CD4-positive, alpha-beta memory T cell (primary cell): ENCODE measurements at places on chromosomes 2 and 18.

- no peak overlapping the region for H3K27ac ChIP-seq
- H3K4me3 ChIP-seq: no peak overlapping the region
- no peaks in the 10 kb centered on the region for H3K27me3 ChIP-seq
- H3K36me3 ChIP-seq: no peaks in the 10 kb centered on the region
- DNase-seq: no peak
- H3K4me1 ChIP-seq: no peaks in the 10 kb centered on the region
Measured at GRCh38 chr2:48174503-48174902, 268.2 kb upstream of the FBXO11 start.

- no peaks in the 10 kb centered on the region for H3K27me3 ChIP-seq
- H3K4me3 ChIP-seq: no peak overlapping the region
- DNase-seq: no peak
- peaks cover 62% of the 10 kb centered on the region for H3K36me3 ChIP-seq
- H3K4me1 ChIP-seq: no peaks in the 10 kb centered on the region
Measured at GRCh38 chr18:76914796-76915195, 92.4 kb downstream of the ZNF236 start.

DNA sequence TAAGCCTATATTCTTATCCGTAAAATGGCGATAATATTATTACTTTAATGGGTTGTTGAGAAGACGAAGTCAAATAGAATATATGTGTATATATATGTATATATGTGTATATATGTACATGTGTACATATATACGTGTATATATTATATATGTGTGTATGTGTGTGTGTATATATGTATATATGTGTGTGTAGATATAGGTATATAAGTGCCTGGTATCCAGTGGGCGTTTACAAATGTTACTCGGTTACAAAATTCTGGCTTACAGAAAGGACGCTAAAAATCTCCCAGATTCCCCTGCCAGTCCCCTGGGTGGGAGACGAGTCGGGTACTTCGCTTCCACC is 295 bp upstream of the MTX2 start:
- no peak for DNase-seq
- peak overlapping the region; percentile 88 for H3K4me3 ChIP-seq
- peaks cover 13% of the 10 kb centered on the region for H3K4me1 ChIP-seq
- H3K27me3 ChIP-seq: no peaks in the 10 kb centered on the region
- H3K36me3 ChIP-seq: no peaks in the 10 kb centered on the region
- peak overlapping the region; percentile 50 for H3K27ac ChIP-seq

GRCh38 chr2:36455011-36455410 is 99.4 kb downstream of the CRIM1 start:
- no peaks in the 10 kb centered on the region for H3K36me3 ChIP-seq
- H3K27me3 ChIP-seq: no peaks in the 10 kb centered on the region
- no peaks in the 10 kb centered on the region for H3K4me1 ChIP-seq
- no peak overlapping the region for H3K27ac ChIP-seq
- H3K4me3 ChIP-seq: no peak overlapping the region
- DNase-seq: no peak

- H3K4me3 ChIP-seq: no peak overlapping the region
- no peaks in the 10 kb centered on the region for H3K27me3 ChIP-seq
- H3K36me3 ChIP-seq: no peaks in the 10 kb centered on the region
- H3K27ac ChIP-seq: no peak overlapping the region
- no peak for DNase-seq
- H3K4me1 ChIP-seq: no peaks in the 10 kb centered on the region
Measured at GRCh38 chr18:72848503-72849237, 19.1 kb downstream of the NETO1 start.

- H3K27me3 ChIP-seq: no peaks in the 10 kb centered on the region
- peaks cover 4% of the 10 kb centered on the region for H3K36me3 ChIP-seq
Measured at GRCh38 chr2:168086851-168087250, 160.5 kb downstream of the STK39 start.

- H3K27me3 ChIP-seq: no peaks in the 10 kb centered on the region
- H3K27ac ChIP-seq: no peak overlapping the region
- no peak for DNase-seq
- no peak overlapping the region for H3K4me3 ChIP-seq
Measured at GRCh38 chr2:228444161-228444560, 262.7 kb upstream of the SPHKAP start.

GRCh38 chr2:153477636-153478288 is 800 bp downstream of the RPRM start:
- peaks cover 24% of the 10 kb centered on the region for H3K27me3 ChIP-seq
- H3K36me3 ChIP-seq: no peaks in the 10 kb centered on the region
- H3K4me1 ChIP-seq: peaks cover 23% of the 10 kb centered on the region
- H3K27ac ChIP-seq: no peak overlapping the region
- no peak for DNase-seq
- H3K4me3 ChIP-seq: no peak overlapping the region

DNA sequence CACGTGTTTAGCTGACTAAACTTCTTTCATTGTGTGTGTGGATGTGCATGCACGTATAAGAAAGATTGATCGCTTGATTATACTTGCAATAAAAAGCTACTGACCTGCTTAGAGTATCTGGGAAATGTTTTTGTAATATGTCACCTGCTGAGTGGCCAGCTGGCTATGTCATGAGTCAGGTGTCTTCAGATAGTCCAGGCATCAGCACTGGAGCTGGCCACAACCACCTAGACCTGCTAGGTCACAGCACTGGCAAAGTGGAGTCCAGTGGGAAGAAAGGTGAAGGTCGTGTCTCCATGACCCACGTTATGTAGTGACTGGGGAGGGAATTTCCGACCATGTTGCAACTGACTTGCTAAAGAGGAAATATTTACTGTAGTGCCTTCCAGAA is 147.0 kb downstream of the ESCO1 start:
- DNase-seq: no peak
- no peaks in the 10 kb centered on the region for H3K4me1 ChIP-seq
- no peak overlapping the region for H3K4me3 ChIP-seq
- H3K27me3 ChIP-seq: no peaks in the 10 kb centered on the region

DNA sequence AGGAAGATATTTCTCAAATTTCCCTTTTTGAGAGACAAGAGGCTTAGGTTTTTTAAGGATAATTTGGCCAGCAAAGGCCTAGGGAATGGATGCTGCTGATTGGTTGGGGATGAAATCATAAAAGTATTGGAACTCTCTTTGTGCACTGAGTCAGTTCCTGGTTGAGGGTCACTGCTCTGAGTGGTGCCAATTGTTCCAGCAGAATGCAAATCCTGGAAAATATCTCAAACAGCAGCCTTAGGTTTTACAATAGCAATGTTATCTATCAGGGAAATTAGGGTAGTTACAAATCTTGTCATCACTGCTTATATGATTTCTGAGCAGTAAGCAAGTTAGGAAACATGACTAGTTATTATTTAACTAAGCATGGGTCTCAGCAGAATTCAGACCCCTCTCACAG is 96.2 kb downstream of the RAD51AP2 start:
- H3K27ac ChIP-seq: no peak overlapping the region
- H3K4me1 ChIP-seq: no peaks in the 10 kb centered on the region
- H3K4me3 ChIP-seq: no peak overlapping the region
- H3K36me3 ChIP-seq: no peaks in the 10 kb centered on the region
- no peaks in the 10 kb centered on the region for H3K27me3 ChIP-seq

DNA sequence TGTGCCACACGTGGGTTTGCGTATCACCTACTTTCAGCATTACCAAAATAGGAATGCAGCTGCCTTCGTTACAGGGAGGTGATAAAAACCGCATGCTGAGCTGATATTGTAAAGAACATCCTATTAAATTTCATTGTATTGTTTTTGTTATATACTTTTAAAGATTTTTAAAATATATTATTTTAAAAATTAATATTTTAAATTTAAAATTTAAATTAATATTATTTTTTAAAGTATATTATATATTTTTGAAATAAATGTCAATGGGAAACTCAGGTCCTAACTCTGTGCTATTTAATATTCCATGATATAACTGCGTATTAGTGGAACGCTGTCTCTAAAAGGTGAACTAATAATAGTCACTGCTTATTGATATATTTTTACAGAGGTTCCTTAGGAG is 51.2 kb downstream of the CTNNA2 start:
- H3K36me3 ChIP-seq: no peaks in the 10 kb centered on the region
- H3K27ac ChIP-seq: no peak overlapping the region
- H3K4me1 ChIP-seq: no peaks in the 10 kb centered on the region
- H3K27me3 ChIP-seq: no peaks in the 10 kb centered on the region
- DNase-seq: no peak
